Esophagus muscularis mucosa (tissue), 4 donors: ENCODE measurements at places on chromosomes 4 and X. TPM values are rescaled to one million over a fixed set of nuclear protein-coding genes. Genes with fewer than 3 reads are reported as not detected.

CCSER1 gene
- 6.0 TPM for total RNA-seq

DMRTC1 gene
- total RNA-seq: not detected

PDLIM3 gene
- total RNA-seq: 1,331 TPM

CYLC1 gene
- total RNA-seq: not detected

EGFL6 gene
- total RNA-seq: not detected

PAGE1 gene
- not detected for total RNA-seq

MXRA5 gene
- 3.8 TPM for total RNA-seq

KDM5C gene
- 101 TPM for total RNA-seq

MAGEA2B gene
- total RNA-seq: not detected

ZNF711 gene
- 0.86 TPM for total RNA-seq

GLRB gene
- total RNA-seq: 1.7 TPM

BCORL1 gene
- total RNA-seq: 13.8 TPM

TXK gene
- 1.0 TPM for total RNA-seq

- no peak for DNase-seq
These were observed 632 bp downstream of the PLP2 start for GRCh38 chrX:49172280-49172780.

- DNase-seq: no peak
These were observed 30.8 kb upstream of the CD40LG start for GRCh38 chrX:136616987-136617685.

GRCh38 chrX:31293409-31293808, 221.6 kb upstream of the FTHL17 start:
- DNase-seq: no peak

- DNase-seq: no peak
These were observed 10.7 kb upstream of the BCLAF3 start for GRCh38 chrX:20001588-20001987.

- no peak for DNase-seq
These were observed 31.2 kb downstream of the PRDM8 start for GRCh38 chr4:80228460-80228859.

- DNase-seq: no peak
These were observed 116.3 kb upstream of the NALF2 start for GRCh38 chrX:69387567-69388487.

GRCh38 chr4:53804719-53805118, 213.4 kb upstream of the LNX1 start:
- no peak for DNase-seq

- no peak for DNase-seq
These were observed 494.7 kb downstream of the TRAM1L1 start for GRCh38 chr4:116590648-116591047.

GRCh38 chr4:168758351-168758876, 251.6 kb downstream of the CBR4 start:
- DNase-seq: no peak

DNA sequence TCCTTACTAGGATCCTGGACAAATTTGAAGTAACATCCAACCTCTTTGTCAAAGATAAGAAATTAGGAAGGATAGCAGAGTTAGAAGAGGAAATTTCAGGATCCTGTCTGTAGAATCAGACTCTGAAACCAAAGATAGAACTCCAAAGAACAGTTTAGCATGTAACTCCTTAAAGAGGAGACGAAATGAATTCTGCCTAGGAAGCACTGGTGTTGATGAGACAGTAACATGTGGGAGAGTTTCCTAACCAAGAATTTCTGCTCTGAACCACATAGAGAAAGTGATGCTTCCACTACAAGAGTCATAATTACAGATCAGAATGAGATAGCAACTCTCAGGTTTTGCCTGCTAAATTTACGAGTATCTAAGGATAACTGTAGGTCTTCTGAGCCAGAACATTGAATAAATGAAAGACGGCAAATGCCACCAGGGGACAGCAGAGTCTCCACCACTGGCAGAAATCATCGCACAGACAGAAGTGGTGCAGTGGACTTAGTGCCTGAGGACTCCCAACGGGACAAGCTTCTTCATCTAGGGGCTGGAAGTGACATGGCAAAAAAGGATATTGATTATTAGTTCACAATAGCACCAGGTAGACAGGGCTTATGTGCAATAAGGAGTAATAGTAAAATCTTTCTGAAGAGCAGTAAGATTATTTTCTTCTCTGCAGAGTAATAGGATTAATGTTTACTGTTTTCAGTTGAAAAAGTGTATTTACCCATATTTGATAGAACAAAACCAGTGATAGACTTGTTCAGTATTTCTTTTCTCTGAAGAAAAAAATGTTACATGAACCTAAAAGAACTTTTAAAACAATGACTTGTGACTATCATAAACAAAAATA, 6.7 kb upstream of the PPID start:
- no peak for DNase-seq

GRCh38 chr4:120088507-120088906, 21.9 kb upstream of the MAD2L1 start:
- no peak for DNase-seq

GRCh38 chr4:163631288-163631687, 136.8 kb downstream of the TMA16 start:
- DNase-seq: no peak

DNA sequence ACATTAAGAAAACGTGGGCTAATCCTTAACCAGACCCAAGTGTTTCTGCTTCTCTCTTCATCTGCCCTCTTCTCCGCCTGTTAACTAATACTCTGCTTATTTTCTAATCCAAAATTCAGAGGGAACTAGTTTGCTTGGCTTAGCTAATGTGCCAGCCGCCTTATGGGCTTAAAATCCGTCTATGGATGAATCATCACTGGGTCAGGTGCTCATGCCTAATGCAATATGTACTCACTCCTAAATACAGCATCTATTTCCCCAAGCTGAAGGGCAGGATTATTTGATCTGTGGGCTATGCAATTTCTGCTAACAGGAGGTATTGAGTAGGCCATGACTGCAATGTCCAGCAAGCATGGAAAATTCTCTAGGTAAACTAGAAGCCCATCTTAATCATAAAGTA, 12.4 kb downstream of the DYNLT3 start:
- no peak for DNase-seq

DNA sequence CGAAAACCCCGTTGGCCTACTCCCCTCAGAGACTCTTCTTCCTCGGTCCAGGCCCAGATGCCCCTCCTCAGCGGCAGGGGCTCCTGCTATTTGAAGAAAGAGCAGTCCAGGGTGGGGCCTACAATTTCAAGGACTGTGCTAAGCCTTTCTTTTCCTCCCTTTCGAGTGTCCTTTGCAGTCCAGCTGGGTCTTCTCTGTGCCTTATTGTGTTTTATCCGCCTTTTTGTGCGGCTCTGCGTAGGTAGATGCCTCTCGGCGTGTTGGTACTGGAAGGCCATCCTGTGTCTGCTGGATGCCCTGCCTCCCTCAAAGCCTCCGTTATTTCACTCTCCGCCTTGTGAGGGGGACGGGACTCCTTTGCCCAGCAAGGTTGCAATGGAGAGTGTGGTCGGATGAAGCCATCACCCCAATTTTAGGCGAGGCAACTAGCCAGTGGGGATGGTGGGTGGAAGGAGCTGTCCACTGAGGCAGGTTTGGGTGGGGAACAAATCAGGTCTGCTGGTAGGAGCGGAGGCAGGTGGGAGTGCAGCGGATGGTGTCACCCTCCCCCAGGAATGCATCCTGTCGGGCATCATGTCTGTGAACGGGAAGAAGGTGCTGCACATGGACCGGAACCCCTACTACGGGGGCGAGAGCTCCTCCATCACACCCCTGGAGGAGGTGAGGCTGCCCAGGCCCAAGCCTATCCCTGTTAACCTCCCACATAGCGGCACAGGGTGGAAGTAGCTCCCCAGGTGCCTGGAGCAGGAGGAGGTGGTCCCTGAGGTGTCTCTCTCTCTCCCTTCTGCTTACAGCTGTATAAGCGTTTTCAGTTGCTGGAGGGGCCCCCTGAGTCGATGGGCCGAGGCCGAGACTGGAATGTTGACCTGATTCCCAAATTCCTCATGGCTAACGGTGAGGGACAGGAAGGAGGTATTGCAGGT, 1.3 kb downstream of the GDI1 start:
- DNase-seq: no peak

- no peak for DNase-seq
These were observed 269.2 kb upstream of the MAOA start for GRCh38 chrX:43386875-43387274.

- no peak for DNase-seq
These were observed 17.2 kb upstream of the MRPL1 start for GRCh38 chr4:77845400-77845799.

DNA sequence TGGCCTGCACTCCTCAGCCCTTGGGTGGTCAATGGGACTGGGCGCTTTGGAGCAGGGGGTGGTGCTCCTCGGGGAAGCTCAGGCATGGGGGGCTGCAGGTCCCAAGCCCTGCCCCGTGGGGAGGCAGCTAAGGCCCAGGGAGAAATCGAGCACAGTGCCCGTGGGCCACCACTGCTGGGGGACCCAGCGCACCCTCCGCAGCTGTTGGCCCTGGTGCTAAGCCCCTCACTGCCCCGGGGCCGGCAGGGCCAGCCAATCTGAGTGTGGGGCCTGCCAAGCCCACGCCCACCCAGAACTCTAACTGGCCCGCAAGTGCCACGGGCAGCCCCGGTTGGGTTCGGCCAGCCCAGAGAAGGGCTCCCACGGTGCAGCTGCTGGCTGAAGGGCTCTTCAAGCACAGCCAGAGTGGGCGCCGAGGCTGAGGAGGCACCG, 30.9 kb upstream of the IL15 start:
- no peak for DNase-seq

- no peak for DNase-seq
These were observed 60.1 kb upstream of the ACSL4 start for GRCh38 chrX:109793191-109793590.

DNA sequence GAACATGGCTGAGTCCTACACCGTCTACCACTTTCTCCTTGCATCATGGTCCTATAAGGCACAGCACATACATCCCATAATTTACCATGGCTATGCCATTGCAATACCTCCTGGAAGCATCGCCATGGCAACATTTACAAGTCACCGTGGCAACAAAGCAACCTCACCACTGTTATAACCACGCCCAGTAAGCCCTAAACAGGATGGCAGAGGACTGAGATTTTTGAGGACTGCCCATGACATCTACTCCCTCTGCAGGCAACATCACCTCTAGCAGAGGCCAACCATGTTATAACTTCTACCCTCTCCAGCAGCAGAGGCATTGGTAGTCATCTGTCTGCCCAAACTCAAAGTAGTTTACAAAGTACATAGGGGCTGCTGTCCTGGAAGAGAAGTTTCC, 29.7 kb downstream of the BCOR start:
- no peak for DNase-seq

- no peak for DNase-seq
These were observed 260.7 kb downstream of the COL25A1 start for GRCh38 chr4:109041463-109042360.

- no peak for DNase-seq
These were observed 107.3 kb upstream of the PRDX4 start for GRCh38 chrX:23559975-23560374.

GRCh38 chr4:6649216-6649615, 8.7 kb downstream of the MRFAP1 start:
- no peak for DNase-seq
